ENCODE measurements at places on chromosomes 5 and 9.

GRCh38 chr5:114308508-114308907, 53.4 kb upstream of the KCNN2 start:
- no peak for DNase-seq

- DNase-seq = no peak
Observed at GRCh38 chr5:142674531-142675469, 11.1 kb downstream of the FGF1 start.

GRCh38 chr5:109374625-109375024, 35.1 kb downstream of the PJA2 start:
- DNase-seq = no peak

DNA sequence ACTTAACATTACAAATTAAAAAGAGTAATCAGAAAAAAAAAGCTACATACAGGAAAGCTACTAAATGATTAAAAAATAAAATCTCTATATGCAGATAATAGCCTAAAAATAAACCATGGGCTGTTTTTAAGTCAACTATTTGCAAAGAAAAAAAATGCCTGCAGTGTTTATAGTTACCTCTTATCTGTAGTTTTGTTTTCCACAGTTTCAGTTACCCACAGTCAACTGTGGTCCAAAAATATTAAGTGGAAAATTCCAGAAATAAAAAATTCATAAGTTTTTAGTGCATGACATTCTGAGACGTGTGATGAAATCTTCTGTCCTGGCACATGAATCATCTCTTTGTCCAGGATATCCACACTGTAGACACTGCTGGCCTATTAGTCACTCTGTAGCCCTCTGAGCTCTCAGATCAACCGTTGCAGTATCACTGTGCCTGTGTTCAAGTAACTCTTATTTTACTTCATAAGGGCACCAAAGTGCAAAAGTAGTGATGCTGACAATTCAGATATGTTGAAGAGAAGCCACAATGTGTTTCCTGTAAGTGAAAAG, 59.2 kb downstream of the PRELID2 start:
- no peak for DNase-seq

GRCh38 chr9:78396087-78396486, 99.2 kb downstream of the PSAT1 start:
- no peak for DNase-seq

DNA sequence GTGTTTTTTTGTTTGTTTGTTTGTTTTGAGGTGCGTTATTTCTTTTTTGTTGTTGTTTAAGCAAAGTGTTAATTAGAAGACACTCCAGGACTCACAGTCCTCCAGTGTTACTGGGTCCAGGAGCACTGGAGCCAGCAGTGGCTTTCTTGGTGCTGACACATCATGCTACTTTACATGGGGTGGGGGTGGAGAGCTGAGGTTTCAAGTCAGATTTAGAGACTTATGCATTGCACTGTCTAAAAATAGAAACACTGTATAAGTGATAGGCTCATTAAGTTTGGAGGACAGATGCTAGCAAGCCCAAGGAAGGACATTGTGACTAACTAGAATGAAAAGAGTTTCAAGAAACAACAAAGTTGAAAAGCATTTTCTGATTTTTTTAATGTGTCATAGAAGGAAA, 2209.2 kb downstream of the MAT2B start:
- DNase-seq = no peak

GRCh38 chr5:132828846-132829494, 1.5 kb downstream of the SHROOM1 start:
- DNase-seq = no peak

DNA sequence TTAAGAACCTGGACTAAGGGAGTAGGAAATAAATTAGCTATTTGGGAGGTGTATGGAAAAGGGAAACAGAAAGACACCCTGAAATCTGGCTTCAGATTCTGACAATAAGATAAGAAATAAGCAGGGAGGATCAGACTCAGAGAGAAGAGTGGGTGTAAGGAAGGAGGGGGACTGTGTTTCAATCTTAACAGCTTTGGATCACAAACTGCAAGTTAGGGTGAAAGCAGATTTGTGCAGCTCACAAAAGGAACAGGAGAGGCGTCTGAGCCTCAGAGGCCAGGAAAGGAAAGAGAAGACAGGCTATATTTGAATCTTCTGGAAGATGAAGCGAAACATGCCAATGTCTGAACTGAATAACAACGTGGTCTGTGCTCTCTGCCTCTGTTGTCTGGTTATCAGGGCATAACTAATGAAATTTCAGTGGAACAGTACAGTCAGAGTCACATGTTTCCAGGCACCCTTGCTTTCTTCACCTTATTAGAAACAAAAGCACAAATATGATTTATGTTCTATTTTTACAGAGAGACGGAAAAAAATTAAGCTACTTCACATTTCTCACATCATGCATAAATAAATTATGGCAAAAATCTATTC, 26.6 kb downstream of the SGTB start:
- DNase-seq = no peak

DNA sequence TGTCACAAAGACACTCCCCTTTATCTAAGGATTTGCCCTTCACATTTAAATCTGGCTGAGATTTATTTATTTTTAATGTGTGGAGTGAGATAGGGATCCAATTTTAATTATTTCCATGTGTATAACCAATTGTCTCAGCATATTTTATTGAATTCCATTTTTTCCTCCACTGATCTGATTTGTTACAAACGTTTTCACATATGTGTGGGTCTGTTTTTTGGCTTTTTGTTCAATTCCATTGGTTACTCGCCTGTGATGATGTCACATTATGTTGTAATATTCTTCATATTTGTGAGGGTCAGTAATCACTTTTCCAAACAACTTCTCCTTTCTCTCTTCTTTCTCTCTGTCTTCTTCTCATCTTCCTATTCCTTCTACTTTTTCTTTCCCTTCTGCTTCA, 278.3 kb upstream of the RFX3 start:
- no peak for DNase-seq

DNA sequence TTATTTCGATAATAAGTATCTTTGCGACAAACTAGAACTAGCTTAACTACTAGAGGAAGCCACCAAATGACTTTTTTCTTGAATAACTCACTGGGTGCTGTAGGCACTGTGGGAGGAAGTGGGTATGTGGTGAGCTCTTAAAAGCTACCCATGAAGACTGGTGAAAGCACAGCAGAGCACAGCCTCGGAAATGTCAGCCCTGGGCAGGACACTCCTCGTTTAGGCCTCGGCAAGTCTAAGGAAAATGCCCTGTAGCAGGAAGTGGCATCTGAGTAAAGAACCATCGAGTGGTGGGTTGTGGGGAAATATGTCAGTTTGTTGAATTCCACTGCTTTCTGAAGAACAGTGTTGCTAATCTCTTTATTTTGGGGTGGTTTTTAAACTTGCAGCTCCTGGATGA, 44.0 kb upstream of the NCS1 start:
- no peak for DNase-seq
